ENCODE measurements at places on chromosomes 3 and 15. TPM values are rescaled to one million over a fixed set of nuclear protein-coding genes. Genes with fewer than 3 reads are reported as not detected.

GRCh38 chr15:26477044-26477443 is 295.8 kb downstream of the GABRB3 start:
- DNase-seq: no peak

- no peak for DNase-seq
Observed at GRCh38 chr15:57356636-57357035, 19.7 kb upstream of the CGNL1 start.

DNA sequence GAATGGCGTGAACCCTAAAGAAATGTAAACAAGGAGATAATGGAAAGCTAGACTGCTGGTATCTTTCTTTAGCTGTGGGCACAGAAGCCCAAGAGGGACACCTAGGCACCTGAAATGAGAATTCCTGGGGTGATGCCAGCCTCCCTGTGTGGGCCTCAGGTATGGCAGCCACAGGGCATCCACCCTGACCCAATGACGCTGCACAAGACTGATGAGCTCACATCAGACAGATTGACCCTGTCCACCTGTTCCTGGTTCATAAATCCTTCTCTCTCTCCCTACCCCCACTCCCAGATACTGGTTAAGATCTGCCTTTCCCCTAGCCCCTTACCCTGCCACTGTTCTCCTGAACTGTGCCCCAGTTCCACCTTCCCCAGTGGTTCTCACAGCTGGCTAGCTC is 1.5 kb downstream of the GLB1 start:
- DNase-seq: no peak

DNA sequence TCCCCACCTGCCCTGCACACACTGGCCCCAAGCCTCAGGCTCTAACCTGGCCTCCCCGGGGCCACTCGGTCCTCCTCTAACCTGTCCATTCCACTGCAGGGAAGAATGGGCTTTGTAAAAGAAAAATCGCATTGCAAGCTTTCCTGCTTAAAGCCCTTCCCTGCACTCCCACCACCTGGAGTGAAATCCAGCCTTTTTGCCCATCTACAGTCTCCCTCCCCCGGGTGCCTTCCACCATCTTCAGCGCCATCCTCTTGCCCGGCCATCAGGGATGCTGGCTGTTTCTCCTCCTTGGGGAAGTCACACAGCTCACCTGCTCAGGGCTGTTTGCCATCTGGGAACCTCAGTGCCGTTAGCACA is 266.9 kb downstream of the OCA2 start:
- DNase-seq: no peak

The LRRC15 gene
- not detected for total RNA-seq

DNA sequence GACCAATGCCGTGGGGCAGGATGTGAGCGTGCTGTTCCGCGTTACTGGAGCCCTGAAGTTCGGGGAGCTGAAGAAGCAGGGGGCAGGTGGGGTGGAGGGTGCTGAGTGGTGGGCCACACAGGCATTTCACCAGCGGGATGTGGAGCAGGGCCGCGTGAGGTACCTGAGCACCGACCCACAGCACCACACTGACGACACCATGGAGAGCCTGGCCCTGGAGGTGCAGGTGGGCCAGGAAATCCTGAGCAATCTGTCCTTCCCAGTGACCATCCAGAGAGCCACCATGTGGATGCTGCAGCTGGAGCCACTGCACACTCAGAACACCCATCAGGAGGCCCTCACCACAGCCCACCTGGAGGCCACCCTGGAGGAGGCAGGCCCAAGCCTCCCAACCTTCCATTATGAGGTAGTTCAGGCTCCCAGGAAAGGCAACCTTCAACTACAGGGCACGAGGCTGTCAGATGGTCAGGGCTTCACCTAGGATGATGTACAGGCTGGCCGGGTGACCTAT is 179.6 kb downstream of the TBC1D2B start:
- no peak for DNase-seq

GRCh38 chr3:123296836-123297626 is 95.3 kb downstream of the SEC22A start:
- DNase-seq: no peak

DNA sequence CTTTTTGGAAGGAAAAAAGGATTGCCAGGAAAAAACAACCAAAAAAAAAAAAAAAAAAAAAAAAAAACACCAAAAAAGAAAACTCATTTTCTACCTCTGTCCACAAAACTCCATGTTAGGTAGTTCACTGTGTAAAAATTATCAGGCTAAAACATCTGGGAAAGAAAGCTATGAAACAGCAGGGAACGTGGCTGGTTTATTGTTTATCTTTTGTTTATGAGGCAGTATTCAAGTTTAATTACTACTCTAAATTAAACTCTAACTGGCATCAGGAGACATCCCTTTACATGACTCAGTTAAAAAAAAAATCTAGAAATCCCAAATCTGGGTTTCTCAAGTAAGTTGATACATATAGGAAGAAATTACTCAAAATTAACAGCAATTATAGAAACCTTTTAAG is 21.8 kb downstream of the MEIS2 start:
- DNase-seq: no peak

DNA sequence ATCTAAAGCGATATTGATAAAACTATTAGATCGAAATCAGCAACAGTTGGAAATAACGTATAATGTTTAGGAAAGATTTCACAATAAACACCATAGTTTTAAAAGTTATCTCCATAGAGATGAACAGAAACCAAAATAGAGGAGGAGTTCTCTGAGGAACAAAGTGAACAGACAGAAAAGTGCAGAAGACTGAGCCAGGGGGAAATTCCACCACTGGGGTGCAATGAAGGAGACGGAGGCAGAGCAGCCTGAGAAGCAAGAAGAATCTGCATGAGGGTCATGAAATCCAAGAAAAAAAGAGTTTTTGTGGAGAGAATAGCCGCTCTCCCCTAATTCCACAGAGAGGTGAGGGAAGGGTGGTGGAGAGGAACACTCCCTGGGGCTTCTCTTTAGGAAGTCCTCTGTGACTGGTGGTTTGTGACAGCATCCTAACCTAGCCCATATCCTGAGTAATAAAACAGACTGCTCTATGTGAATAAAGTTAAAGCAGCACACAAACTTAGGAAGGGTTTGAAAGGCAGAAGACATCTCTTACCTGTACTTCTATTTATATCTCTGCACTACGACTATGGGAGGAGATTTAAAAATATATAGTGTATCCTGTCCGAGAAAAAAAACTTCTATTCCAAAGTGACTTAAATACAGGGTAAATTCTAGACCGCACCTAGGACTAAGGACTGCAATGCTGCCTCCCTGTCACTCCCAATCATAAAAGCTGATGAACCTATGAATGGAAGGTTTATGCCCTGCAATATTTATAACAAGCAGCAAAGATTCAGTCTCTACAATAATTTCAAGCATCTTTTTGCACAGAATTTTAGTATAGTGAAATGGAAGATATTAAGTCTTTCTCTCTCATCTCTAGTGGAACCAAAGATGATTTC is 22.9 kb downstream of the ATP8B4 start:
- no peak for DNase-seq

The GASK1A gene
- 2.3 TPM for total RNA-seq

DNA sequence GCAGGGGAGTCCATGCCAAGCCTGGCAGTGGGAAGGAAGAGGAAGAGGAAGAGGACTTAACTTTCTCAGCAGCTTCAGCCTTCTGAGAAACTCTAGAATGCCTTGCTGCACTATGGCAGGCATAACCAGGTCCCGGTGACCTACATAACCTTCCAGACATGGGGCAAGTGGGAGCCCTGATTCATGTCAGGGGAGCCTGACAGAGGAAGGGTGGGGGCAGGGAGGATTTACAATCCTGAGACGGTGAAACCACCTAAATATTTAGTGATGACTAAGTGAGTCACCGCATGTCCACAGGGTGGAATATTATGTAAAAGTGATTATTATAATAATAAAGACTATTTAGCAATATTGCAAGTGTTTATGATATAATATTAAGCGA is 46.7 kb downstream of the AMOTL2 start:
- no peak for DNase-seq

- no peak for DNase-seq
Observed at GRCh38 chr3:190706582-190706981, 155.9 kb downstream of the GMNC start.

DNA sequence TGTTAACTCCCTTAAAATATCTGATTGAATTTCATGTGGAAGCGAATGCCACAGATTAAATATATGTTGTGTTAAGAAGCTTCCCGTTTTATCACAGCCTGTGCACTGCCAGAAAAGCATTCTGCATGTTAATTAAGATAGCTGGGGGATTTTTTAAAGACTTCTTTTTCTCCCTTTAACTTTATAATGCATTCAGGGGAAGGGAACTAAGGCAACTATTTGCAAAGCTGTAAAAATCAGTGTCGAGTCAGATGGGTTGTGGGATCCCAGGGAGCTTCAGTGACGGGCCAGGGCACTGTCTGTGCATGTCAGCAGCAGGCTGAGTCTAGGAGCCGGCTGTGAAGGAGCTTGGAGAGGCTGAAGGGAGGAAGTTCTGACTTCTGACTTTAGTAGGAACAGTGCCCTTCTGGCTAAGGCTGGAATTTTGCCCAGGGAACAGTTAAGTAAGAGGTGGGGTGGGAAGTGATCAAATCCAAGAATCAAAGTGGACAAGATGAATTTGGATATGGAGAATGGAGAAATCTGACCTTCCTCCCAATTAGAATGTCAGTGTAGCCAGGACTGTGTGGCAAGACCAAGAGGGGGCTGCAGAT is 77.7 kb downstream of the ABHD5 start:
- DNase-seq: no peak

The TM4SF1 gene
- 2.3 TPM for total RNA-seq

DNA sequence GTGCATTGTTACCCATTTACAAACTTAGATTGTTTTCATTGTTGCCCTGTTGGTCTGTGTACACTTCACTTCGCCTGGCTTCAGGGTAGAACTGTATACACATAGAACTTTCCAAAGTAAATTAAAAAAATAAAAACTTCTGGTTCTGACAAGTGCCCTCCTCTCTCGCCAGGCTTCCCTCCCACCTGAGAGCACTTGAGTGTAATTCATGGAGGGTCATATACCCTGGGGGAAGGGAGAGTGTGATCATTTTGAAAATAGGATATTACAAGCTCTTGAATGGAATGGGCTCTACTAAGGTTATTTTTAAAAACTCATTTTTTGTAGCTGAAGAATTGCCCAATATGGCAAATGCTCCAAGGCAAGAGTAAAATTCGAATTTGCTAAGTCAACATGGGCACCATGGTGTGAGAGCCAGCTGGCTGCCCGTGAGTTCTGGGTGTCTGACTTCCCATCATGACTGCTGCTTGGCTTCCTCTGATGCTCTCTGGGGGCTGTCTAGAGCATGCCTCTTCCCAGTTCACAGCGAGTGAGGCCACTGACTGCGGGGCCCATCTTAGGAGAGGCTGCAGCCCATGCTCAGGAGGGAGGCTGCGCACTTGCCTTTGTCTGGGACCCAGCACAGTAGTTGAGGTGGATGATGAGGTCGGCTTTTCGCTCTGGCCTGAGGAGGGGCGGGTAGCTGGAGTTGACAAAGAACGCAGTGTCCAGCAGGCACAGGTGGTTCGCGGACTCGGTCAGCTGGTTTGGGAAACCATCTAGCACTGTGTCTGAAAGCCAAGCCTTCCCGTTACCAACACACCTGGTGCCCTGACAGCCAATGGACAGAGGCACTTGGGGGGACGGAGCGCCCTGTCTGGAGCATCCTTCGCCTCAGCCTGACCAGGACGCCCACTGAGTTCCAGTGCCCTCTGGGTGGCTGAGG is 13.1 kb upstream of the EHD4 start:
- no peak for DNase-seq

DNA sequence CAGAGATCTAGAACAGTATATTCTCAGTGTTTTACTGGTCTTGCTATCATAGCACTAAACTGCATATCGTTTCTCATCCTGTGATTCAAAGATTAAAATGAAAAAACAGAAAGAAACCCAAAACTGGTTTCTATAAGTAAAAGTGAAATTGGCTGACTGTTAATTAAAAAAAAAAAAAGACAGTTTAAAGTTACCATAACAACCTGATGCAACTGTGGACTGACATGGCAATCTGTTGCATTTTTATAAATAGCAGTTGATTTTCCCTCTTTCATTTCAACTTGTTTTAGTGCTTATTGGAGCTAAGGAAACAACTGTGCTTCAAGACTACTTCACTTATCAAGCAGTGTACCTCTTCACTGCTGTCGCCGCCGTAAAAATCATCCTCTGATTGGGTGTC is 186.6 kb downstream of the CFAP20DC start:
- no peak for DNase-seq

The IL17RE gene
- 4.9 TPM for total RNA-seq

- DNase-seq: no peak
Observed at GRCh38 chr15:79265987-79266579, 16.4 kb upstream of the ANKRD34C start.

- no peak for DNase-seq
Observed at GRCh38 chr3:3302964-3303363, 123.5 kb upstream of the CRBN start.

The DAZL gene
- not detected for total RNA-seq

GRCh38 chr15:48800811-48801455 is 9.9 kb downstream of the CEP152 start:
- DNase-seq: no peak

DNA sequence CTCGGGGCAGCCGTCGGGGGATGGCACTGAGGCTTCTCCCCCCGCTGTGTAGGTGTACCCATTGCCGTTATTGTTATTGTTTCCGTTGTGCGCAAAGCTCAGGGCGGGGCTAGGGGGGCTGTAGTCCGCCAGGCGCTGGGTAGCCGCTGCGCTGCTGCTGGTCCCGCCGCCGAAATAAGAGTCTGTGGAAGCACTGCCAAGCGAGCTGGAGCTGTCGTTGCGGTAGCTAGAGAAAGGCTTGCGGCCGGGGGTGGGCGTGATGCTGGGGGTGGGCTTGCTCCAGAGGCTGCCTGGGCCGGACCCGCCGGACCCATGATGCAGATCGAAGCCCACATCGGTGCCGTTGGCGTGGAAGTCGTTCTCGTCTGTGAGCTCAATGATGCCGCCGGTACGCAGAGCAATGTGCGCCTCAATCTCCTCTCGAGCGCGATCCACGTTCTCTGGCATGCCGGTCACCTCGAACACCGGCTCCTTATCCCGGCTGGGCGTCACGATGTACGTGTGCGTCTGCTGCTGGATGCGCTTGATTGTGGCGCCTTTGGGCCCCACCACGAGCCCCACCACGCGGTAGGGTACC is 1.9 kb downstream of the MEX3B start:
- DNase-seq: no peak

DNA sequence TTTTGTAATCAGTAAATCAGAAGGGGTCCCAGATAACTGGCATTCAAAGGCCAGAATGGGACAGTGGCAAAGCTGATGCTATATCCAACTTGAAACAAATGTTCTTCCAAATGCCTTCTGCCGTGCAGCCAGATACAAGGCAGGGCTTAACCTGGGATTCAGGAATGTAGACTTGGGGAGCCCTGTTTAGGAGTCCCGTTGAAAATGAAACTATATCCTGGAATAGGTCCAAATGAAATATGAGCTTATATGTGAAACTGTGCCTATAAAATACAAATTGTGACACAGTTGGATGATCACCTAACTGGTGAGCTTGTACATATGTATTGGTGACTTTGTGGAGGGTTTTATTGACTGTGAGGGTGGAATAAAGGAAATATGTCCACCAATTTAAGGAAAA is 28.7 kb downstream of the FRMD4B start:
- DNase-seq: no peak

- DNase-seq: no peak
Observed at GRCh38 chr3:166580561-166580960, 743.3 kb upstream of the BCHE start.

DNA sequence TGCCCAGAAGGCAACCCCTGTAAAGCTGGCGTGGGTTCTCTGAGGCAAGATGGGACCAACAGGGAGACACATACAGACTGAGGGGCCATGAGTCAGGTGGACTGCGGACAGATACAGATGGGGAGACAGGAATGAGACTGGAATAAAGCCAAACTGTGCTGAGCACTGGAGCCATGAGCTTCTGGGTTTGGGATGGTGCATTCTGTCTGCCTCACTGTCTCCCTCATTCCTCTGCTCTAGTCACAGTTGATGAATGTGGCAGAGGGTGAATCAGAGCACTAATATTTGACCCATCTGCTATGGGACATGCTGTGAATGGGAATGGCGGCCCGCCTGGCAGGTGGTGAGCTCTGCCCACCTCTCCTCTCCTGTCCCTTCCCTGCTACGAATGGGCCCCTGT is 262.9 kb downstream of the EPHB1 start:
- no peak for DNase-seq

Measured in progenitor cell of endocrine pancreas (in vitro differentiated cells).